ENCODE measurements at places on chromosomes 12 and 14. TPM values are rescaled to one million over a fixed set of nuclear protein-coding genes. Genes with fewer than 3 reads are reported as not detected.

MYF5 gene
- total RNA-seq = not detected

RNASE9 gene
- not detected for total RNA-seq

CD163L1 gene
- total RNA-seq = not detected

IFNG-AS1 gene
- not detected for total RNA-seq

WNT5B gene
- 13.4 TPM for total RNA-seq

DDX55 gene
- 11.6 TPM for total RNA-seq

SMIM41 gene
- not detected for total RNA-seq

TAS2R19 gene
- total RNA-seq = 0.94 TPM

RILPL1 gene
- total RNA-seq = 14.2 TPM

TPH2 gene
- total RNA-seq = not detected

RNF212B gene
- not detected for total RNA-seq

ETFBKMT gene
- total RNA-seq = 4.1 TPM

CACNA1C gene
- total RNA-seq = 8.2 TPM

LALBA gene
- not detected for total RNA-seq

NXPH4 gene
- 17.6 TPM for total RNA-seq

SERPINA4 gene
- not detected for total RNA-seq

SUPT16H gene
- total RNA-seq = 34.3 TPM

RNASE7 gene
- not detected for total RNA-seq

MVK gene
- total RNA-seq = 29.6 TPM

GLRX5 gene
- 29.9 TPM for total RNA-seq

LRRC43 gene
- total RNA-seq = 1.2 TPM

MUCL1 gene
- not detected for total RNA-seq

HOXC12 gene
- not detected for total RNA-seq

LGALS3 gene
- total RNA-seq = 932 TPM

CYP27B1 gene
- total RNA-seq = 1.3 TPM

TCL1A gene
- total RNA-seq = not detected

PRICKLE1 gene
- 12.3 TPM for total RNA-seq

GARIN6 gene
- not detected for total RNA-seq

PCED1B gene
- not detected for total RNA-seq

DAZAP2 gene
- total RNA-seq = 132 TPM

B4GALNT3 gene
- total RNA-seq = not detected

LTB4R gene
- 1.1 TPM for total RNA-seq

ARMH4 gene
- 7.1 TPM for total RNA-seq

CDKN3 gene
- total RNA-seq = 17.5 TPM

ZNF384 gene
- 20.0 TPM for total RNA-seq

KLHL33 gene
- not detected for total RNA-seq

INHBE gene
- total RNA-seq = not detected

IL26 gene
- not detected for total RNA-seq

CD4 gene
- 0.75 TPM for total RNA-seq

CARMIL3 gene
- total RNA-seq = not detected

TOMM20L gene
- not detected for total RNA-seq

ST8SIA1 gene
- total RNA-seq = 4.0 TPM

DUSP6 gene
- total RNA-seq = 128 TPM

SYT1 gene
- not detected for total RNA-seq

C14orf39 gene
- not detected for total RNA-seq

ALG10B gene
- 2.5 TPM for total RNA-seq

NOVA1 gene
- total RNA-seq = 17.1 TPM

MSRB3 gene
- 25.6 TPM for total RNA-seq

DPPA3 gene
- not detected for total RNA-seq

LRCOL1 gene
- total RNA-seq = not detected

LRP1-AS gene
- total RNA-seq = not detected

RHNO1 gene
- 10.6 TPM for total RNA-seq

GSKIP gene
- 8.4 TPM for total RNA-seq

TAS2R14 gene
- total RNA-seq = 1.6 TPM

FGD6 gene
- 3.3 TPM for total RNA-seq

Measured in cardiac ventricle fibroblast (primary cell).